Colonic mucosa (tissue), 4 donors: ENCODE measurements at places on chromosomes 4 and X. TPM values are rescaled to one million over a fixed set of nuclear protein-coding genes. Genes with fewer than 3 reads are reported as not detected.

The ZNF157 gene
- not detected for total RNA-seq

The TRMT2B gene
- total RNA-seq = 24.8 TPM

The PDE6B gene
- 1.2 TPM for total RNA-seq

The SHISA3 gene
- 1.1 TPM for total RNA-seq

The SPATA4 gene
- not detected for total RNA-seq

The CT55 gene
- not detected for total RNA-seq

The DHRSX gene
- 28.6 TPM for total RNA-seq

The FAM236D gene
- not detected for total RNA-seq

DNA sequence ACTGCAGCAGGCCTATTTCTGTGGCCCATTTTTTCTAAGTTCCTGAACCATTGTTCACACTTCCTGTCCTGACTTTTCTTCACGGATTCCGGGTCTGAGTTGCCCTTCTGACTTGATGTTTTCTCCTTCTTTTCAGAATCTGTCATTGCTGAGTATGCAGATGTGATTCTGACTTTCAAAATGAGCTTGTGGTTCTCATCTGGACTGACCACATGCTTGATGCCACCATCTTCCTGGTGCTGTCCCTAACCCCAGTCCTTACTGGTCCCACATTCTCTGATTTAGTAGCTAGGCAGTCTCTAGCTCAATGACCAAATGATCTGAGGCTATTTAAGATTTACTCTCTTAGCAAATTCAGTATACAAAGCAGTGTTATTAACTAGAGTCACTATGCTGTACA is 822.3 kb upstream of the TENM3 start:
- no peak for DNase-seq

DNA sequence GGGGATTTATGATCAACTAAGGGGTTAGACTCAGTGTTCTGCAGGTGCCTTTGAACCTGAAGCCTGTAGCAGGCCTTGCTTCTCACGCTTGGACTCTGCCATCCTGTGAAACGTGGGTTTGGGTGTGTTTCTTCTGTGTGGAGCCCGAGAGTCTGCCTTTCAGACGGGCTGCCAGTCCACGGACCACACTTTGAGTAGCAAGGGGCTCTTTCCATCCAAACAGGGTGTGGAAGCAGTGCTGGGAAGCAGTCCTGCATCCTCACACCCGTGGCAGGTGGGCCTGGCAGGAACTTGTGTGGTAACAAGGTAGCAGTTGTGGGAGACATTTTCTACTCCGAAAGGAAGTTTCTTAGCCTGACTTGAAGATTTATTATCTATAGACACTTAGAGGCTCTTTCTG is 22.7 kb downstream of the RGS12 start:
- DNase-seq = peak; percentile 13

- no peak for DNase-seq
These were observed 385.6 kb upstream of the PCDH10 start for GRCh38 chr4:132763465-132763864.

- no peak for DNase-seq
These were observed 914.9 kb upstream of the PCDH7 start for GRCh38 chr4:29805245-29805644.

DNA sequence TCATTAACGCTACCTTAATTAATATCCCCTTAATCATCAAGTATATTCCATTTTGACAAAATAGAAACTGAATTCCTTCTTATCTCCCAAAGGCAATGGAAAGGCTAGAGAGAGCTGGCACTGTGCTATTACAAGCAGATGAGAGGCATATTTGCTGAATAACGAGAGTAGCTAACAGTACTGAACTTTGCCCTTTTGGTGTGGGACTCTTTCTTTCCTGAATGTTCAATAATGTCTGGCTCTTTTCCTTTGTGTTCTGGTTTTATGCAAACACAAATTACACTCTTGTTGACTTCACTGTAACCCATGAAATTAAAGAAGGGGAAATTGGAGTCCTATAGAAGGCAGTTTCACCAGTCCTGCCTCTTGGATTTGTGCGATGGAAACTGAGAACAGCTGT is 63.5 kb downstream of the SHROOM3 start:
- DNase-seq = no peak

- no peak for DNase-seq
These were observed 106.7 kb upstream of the BMP2K start for GRCh38 chr4:78669453-78669852.

- DNase-seq = no peak
These were observed 112.1 kb downstream of the FAM53A start for GRCh38 chr4:1572010-1572385.

DNA sequence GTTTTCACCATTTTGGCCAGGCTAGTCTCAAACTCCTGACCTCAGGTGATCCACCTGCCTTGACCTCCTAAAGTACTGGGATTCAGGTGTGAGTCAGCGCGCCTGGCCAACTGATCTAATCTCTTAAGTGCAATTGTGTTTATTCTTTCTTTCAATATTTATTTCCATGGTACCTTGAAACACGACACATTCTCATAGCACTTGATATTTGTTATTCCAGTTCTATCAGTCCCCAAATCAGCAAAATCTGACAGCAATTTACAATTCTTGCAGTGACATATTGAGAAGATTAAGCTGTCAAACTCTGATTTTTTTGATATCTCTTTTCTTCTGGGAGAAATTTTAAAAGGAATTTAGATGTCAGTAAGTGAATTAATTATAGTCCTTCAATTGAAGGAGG is 218.1 kb upstream of the FAT4 start:
- DNase-seq = no peak

GRCh38 chrX:100207331-100208024 is 202.6 kb downstream of the PCDH19 start:
- no peak for DNase-seq

- DNase-seq = no peak
These were observed 105.2 kb upstream of the FRG1 start for GRCh38 chr4:189835505-189835904.

DNA sequence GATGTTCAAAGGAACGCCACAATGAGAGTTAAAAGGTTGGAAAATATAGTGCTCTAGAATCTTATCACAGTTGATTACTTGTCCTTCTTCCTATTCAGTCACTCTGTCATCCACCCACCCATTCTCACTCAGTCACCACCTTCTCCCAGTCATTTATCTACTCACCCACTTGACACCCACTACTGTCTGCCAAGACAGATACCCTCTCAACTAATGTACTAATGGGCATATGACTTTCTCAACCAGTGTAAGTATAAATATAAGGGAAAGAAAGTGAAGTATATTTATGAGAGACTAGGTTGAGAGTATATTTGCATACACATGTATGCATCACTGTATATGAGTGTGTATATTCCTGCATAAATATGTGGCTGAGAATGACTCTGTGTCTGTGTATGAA is 20.0 kb downstream of the MID2 start:
- no peak for DNase-seq

GRCh38 chr4:95959633-95960032 is 119.7 kb downstream of the PDHA2 start:
- DNase-seq = no peak

DNA sequence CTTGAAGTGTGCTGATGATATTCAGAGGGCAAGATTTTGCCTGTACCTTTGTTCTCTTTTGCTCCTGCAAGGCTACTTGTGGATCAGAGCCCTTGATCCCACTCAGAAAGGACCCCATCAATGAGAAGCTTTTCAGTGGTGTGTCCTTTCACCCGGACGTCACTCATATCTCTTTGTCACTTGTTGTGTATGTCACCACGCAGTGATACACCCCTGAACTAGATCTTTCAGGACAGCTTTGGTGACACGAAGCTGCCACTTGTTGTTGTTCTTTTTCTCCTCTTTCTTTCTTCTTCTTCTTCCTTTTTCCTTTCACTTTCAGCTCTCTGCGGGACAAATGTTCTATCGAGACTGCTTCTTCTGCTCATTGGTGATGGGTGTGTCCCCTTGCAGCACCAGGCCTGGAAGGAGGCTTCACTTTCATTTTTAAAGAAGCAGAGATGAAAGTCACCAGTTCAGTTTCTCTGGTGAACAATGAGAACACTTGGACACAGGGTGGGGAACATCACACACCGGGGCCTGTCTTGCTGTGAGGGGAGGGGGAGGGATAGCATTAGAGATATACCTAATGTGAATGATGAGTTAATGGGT is 83.6 kb downstream of the NBDY start:
- no peak for DNase-seq

DNA sequence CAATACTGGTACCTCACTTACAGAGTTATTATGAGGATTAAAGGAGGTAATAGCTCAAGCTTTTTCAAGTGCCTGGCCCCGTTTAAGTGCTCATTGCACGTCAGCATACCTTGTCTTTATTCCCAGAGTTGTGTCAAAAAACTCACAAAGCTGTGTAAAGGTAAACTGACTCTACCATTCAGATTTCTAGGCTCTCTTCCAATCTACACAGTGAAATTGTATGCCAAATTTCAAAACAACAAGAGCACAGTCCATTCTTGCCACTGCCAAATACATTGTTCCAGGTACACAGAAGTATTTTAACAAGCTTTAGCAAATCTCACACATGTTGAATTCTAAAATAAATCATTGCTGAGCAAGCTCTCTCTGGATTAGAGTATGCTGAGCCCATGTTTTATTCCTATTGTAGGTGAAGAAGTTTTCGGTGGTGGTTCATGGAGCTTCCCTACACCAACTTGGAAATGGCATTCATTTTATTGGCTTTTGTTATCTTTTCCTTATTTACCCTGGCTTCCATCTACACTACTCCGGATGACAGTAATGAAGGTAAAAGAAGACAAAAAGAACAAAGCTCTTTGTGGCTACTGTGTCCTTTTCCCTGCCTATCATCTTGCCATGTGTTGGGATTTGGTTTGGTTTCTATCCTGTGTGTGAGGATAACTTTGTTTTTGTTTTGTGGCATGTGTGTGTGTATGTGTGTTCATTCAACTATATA is 16.2 kb downstream of the SMIM31 start:
- DNase-seq = no peak

- peak; percentile 55 for DNase-seq
These were observed 26.9 kb downstream of the ARSJ start for GRCh38 chr4:113952452-113953029.

- no peak for DNase-seq
These were observed 112.9 kb downstream of the AMMECR1 start for GRCh38 chrX:110204986-110205385.

GRCh38 chrX:122913764-122914163 is 270.3 kb upstream of the GRIA3 start:
- DNase-seq = no peak

DNA sequence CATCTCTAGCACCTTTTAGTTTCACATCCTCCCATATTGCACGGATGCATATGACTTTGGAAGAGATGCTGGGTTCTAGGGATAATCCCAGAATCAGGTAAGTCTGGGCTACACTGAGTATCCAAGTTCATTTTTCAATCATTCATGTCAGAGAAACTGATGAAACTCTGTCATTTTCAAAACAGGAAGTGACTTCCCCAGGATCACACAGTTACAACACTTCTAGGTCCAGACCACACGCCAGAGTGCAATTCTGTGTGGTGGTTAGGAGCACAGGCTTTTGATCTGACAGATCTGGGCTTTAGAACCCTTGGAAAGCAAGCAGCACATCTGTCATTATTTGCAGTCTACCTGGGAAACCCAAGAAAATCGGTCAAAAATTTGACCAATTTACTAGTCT is 52.1 kb upstream of the CDKN2AIP start:
- no peak for DNase-seq
